ENCODE measurements at places on chromosomes 5 and 9.

DNA sequence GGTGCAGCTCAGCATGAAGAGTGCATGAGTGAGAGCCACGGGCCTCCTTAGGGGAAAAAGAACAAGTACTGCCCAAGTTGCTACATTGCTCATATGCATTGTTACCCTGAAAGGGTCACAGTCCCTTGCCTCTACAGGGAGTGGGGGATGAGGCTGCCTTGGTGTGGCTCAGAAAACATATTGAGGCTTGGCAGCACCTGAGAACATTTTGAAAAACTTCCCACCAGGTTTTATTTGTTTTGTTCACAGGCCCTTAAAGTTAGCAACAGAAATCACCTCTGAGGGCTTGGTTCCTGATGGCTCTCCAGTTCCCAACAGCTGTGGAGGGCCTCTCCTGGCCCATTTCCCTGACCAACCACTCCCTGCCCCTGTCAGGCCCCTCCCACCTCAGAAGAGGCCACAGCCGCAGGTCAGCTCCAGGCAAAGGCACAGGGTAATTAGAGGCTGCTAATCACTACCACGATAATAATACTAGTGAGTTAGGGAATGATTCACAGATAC is 90.7 kb upstream of the ADRA1B start:
- DNase-seq, result peak; percentile 29

GRCh38 chr9:99822109-99822805 is 572 bp downstream of the NR4A3 start:
- DNase-seq, result peak; percentile 39

DNA sequence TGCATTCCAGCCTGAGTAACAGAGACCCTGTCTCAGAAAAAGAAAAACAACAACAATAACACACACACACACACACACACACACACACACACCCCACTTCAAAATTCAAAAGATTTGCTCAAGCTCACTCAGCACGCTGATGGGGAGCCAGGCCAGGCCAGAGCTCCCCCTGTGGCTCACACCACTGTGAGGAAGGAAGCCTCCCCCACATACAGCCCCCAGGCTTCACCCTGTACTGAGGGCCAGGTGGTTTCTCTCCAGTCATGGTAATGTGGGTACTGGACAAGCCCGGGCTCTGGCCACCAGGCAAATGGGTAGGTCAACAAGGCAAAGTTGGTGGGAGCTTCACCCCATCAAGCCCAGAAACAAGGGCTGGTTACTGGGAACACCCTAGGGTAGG is 19.0 kb downstream of the ATOX1 start:
- no peak for DNase-seq

GRCh38 chr5:121053055-121053985 is 589.2 kb downstream of the PRR16 start:
- no peak for DNase-seq

DNA sequence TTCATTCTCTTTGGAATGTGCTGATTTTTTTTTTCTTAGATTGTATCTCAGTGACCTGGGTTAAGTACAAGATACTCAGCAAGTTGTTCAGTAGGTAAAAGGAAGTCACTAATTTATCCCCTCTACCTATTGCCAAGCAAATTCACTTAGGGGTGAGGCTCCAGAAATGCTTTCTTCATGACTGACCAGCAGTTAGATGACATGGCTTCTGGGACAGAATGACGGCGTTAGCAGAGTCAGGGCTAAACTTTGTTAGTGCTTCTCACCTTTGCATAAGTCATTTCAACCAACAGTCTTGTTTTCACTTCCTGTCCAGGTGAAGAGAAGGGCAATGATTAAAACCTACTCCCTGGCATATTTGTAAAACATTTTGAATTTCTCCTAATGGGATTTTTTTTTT is 20.2 kb upstream of the MTAP start:
- DNase-seq, result no peak

- DNase-seq, result no peak
These were observed 238.9 kb downstream of the CACNA1B start for GRCh38 chr9:138116521-138116920.

GRCh38 chr5:139251281-139251687 is 42.3 kb upstream of the MATR3 start:
- DNase-seq, result peak; percentile 12

- DNase-seq, result no peak
These were observed 33.0 kb upstream of the PANK3 start for GRCh38 chr5:168612123-168612522.

DNA sequence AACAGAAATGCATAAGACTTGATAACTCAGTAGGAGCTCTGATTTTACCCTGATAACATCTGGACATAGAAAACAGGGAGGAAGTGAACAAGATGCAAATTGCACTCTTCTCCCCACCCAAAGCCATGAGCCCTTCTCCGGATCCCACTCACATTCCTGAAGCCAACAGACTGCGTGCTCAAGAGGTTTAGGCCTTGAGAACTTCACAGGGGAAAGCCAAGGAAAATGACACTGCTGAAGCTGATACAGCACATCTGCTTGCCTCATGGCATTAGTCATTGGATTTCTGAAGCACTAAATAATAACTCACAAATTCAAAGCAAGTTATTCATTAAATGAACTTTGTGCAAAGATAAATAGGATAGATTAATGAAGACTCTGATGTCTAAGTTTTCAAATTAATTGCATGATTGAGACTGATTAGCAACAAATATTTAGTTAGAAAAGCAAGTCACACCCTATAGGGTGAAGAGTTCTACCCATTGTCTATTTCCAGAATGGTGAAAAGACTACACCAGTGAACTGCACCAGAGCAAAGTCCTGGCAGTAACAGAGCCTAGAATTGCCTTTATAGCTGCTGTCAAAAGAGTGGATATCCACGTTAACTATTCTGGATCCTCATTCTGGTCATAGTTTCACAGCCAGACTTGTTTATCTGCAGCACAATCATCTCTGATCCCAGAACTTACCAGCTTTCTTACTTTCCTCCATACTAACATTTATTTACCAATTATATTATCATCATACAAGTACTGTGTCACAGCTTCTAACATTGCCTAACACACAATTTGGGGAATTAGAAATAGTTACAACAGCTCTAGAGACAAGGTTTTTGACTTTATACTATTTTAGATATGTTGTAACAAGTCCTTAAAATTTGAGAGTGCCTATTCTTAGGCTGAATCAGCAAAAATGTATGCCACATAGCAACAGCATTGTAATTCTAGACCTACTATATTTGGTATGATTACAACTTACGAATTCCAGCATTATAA is 432.1 kb upstream of the RGMB start:
- DNase-seq, result peak; percentile 99

DNA sequence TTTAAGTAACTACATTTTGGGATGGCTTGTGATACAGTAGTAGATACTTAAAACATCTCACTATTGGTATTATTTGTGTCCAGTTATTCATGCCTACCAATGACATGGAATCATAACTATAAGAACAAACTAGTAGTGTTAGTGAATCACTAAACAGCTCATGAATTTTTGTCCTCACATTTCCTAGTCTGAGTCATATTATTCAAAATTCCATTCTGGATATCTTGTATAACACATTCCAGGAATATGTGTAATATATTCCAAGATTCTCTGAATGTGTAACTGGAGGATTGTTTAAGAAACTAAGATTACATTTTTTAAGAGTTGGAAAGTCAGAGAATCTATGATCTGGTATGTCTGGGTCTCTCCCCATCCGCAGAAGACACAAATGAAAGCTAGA is 565.3 kb upstream of the ZNF608 start:
- peak; percentile 89 for DNase-seq

- no peak for DNase-seq
These were observed 74.5 kb downstream of the ADAMTS12 start for GRCh38 chr5:33817301-33817700.

GRCh38 chr5:172288465-172288864 is 4.9 kb upstream of the UBTD2 start:
- DNase-seq, result no peak

DNA sequence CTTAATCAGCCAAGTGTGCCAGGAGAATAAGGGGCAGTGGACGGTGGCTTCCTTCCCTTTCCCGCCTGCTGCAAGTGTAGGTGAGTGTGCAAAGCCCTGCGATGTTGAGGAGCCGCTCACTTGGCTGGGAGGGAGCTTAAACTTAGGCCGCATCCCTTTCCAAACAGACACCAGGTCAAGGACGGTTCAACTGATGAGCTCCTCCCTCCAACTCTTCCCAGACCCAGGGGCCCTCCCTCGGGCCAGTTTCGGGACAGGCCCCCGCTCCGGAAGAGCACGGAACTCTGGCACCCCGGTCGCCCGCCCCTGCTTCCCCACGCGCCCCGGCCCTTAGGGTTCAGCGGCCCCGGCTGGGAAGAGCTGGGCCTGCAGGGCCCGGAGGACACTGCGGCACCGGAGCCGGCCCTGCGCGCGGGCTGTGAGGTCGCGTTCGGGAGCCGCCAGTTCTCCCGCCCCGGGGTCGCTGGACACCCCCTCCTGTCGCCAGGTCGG is 481 bp downstream of the MRPL36 start:
- peak; percentile 43 for DNase-seq

DNA sequence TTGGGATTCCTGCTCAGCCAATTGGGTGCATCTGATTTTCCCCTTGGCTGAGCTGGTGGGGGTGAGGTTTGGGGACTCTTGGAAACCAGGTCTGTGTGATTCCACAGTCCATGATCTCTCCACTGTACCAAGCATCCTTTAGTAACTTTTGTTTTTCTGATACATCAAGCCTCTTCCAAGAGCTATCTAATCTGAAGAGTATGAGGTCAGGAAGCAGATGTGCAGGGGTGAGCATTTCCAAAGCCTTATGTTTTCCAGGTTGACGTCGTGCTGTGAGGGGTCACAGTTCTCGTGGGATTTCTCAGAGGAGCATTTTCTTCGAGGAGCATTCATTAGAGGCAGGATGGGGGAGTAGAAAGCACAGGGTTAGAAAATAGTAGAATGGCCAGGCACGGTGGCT is 95.3 kb downstream of the KLF4 start:
- DNase-seq, result peak; percentile 67

GRCh38 chr9:107078061-107078460 is 205.0 kb upstream of the RAD23B start:
- no peak for DNase-seq

All from fibroblast of mammary gland (primary cell).